ENCODE measurements at places on chromosomes 7 and 10.
A peak's percentile ranks its signal among the peaks of the same experiment; 100 is the strongest.

- DNase-seq, result peak; percentile 36
These were observed 28.9 kb downstream of the LRRC27 start for GRCh38 chr10:132360766-132361447.

DNA sequence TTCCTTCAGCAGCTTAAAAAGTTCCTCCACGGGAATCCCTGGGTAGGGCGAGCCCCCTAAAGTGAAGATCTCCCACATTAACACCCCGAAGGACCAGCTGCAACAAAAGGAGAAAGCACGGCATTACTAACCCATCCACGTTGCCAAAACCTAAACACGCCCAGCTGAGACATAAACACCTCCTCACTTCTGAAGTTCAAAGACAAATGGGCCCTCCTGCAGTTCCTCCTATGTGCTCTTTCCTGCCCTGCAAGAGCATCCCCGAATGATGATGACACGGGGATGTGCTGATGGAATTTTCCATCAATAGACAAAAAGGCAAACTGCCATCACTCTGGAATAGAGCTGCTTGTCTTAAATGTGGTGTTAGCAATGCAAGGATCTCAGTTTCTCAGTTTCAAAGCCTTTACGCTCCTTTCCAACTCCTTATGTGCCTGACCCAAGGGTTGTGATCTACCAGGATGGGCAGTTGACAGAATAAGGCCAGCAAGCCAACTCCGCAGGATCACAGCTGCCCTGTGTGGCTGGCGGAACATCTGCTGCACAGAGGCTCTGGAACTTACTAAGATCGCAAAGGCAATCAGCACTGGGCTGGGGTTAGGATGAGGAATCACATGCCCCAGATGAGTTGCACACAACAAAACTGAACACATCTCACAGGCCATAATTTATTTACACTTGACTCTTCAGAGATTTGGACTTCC lies 112.7 kb downstream of the FGFR2 start:
- no peak for DNase-seq

GRCh38 chr10:125127986-125128385 lies 32.4 kb downstream of the CTBP2 start:
- no peak for DNase-seq

DNA sequence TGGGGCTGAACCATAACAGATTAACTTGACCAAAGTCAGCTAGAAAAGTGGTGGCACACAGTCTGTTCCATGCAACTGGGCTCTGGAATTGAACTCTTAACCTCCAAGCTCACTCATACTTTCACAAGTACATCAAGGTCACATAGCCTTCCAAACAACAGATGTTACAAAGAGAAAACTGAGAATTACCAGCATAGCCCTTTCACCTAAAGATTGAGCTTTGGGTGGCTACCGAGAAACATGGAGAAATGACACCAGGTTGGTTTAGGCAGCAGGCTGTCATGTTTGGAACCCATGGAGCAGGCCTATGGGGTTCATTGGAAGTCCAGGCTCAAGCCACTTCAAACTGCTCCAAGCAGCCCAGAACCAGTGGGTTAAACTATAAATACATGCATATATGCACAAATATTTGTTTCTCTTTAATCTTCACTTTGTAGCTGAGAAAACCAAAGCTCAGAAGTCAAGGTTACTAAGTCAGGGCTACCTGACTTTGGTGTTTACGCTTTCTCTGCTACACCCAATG lies 59.1 kb downstream of the MALSU1 start:
- DNase-seq, result no peak

DNA sequence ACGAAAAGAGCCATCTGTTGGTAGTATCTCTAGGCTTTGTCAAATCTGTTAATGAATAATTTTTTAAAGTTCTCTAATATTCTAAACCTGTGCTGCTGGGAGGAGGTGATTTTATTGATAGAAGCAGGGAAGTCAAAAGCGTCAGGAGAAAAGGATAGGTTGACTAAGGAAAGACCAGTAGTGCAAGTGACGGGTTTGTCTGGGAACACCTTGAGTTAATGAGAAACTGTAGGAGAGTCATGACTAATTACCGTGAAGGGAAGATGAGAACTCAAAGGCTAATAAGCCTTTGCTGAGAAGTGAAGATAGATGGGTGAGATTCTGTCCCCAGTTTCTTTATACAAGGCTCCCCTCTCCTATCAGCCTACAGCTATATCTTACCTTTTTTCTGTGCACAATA lies 5.0 kb upstream of the PDK4 start:
- DNase-seq, result no peak

- DNase-seq, result no peak
These were observed 56.2 kb downstream of the HK1 start for GRCh38 chr10:69334302-69335062.

- DNase-seq, result no peak
These were observed 5.3 kb downstream of the CPXM2 start for GRCh38 chr10:123886292-123886691.

DNA sequence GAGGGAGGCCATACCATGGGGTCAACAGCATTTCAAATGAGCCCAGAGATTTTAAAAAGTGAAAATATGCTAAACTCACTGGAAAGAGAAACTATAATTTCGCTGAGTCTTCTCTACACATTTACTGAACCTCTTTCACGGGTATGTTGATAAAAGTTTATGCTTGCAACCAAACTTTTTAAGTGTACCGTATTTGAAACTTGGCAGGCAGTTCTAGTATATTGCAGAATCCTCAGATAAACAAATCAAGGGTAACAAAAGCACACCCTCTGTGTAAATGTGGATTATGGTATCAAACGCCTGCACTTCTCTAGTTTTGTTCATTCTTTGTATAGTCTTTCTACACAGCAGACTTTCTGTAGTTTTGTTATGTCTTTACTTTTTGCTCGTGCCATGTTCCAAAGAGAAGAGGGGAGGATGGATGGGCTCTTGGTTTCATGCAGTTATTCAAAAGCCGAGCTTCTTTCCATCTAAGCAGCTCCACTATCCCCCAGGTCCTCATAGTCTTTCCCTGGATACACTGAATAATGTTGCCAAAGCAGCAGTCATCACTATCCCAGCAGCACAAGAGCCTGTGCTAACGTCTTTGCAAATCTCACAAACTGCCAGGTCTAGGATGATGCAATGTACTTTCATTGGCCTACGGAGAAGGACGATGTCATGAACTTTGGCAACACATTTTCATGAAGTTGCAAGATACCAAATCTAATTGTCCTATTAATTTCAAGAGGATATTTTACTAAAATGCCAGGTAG lies 131.2 kb downstream of the MPP7 start:
- DNase-seq, result no peak

- DNase-seq, result no peak
These were observed 1.0 kb upstream of the LYZL2 start for GRCh38 chr10:30630571-30630970.

DNA sequence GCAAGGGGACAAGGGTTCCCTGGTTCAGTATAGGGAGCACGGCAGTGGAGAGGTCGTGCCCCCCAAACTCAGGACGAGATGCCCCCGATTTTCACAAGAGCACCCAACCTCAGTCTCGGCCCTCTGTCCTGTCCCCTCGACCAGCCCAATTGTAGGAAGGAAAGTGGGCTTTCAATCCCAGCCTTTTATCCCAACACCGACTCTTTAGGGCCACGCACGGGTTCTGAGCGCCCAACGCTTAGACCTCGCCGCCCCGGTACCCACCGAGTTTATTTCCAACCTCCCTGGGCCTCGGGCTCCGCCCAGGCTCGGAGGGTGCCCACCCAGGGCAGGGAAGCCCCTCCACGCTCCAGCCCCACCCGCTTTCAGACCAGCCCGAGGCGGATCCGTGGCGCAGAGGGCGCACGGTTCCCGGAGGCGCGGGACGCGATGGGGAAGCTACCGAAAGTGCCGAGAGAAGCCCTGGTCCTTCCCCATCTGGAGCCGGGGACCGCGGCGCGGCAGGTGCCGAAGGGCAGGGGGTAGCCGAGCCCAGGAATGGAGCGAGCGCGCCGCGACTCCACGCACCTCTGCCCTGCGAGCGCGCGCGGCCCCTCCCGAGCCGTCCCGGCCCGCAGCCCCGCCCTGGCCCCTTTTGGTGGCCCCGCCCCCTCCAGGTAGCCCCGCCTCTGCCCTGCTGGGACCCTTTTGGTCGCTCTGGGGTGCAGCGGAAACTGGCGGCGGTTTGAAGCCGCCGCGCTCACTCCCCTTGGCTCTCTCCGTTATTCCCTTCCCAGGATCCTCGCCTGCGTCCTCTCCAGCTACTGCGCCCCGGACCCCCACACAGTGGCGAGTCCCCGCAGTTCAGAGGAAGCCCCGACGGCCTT lies 20.4 kb downstream of the GRID2IP start:
- DNase-seq, result peak; percentile 48

DNA sequence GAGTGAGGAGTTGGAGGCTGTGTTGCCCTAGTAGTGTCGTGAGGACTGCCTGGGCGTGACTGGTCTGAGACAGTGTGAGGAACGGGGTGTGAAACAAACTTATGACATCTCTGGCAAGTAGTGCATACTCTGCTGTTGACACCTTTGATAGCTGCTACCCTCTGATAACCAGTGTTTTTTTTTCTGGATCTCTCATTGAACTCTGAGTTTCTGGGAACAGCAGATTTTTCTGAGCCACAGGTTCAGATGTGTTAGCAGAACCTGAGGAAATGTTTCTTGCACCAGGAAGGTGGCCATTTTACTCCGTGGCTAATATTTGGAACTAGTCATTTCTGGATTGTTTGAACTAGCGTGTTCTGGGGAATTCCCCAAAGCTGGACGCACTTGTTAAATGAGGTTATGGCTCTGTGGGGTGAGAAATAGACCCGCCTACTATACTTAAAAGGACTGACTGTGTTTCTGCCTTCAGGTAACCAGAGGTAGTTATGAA lies 52.9 kb downstream of the AUTS2 start:
- DNase-seq, result peak; percentile 39

GRCh38 chr10:15200626-15201025 lies 32.1 kb upstream of the NMT2 start:
- DNase-seq, result no peak

DNA sequence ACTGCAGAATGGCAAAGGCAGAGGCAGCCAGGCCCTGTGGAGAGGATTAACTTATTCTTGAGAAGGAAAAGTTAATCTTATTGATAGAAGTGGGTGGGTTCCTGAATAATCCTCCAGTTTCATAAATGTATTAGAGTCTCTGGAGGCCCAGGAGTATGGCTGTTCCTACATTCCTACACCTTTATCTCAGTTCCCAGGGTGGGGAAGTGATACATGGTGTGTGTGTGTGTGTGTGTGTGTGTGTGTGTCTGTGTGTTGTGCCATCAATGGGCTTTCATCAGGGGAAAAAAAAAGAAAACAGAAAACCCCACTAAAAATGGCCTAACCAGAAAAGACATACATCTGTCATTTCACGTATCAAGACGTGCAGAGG lies 22.0 kb upstream of the GSDME start:
- DNase-seq, result no peak

- peak; percentile 63 for DNase-seq
These were observed 106.3 kb downstream of the ATXN7L1 start for GRCh38 chr7:105769901-105770628.

- DNase-seq, result no peak
These were observed 106.0 kb downstream of the ABLIM1 start for GRCh38 chr10:114552050-114552449.

- no peak for DNase-seq
These were observed 154.4 kb upstream of the LANCL2 start for GRCh38 chr7:55210716-55211115.
